ENCODE measurements at places on chromosomes 6 and 20.

DNA sequence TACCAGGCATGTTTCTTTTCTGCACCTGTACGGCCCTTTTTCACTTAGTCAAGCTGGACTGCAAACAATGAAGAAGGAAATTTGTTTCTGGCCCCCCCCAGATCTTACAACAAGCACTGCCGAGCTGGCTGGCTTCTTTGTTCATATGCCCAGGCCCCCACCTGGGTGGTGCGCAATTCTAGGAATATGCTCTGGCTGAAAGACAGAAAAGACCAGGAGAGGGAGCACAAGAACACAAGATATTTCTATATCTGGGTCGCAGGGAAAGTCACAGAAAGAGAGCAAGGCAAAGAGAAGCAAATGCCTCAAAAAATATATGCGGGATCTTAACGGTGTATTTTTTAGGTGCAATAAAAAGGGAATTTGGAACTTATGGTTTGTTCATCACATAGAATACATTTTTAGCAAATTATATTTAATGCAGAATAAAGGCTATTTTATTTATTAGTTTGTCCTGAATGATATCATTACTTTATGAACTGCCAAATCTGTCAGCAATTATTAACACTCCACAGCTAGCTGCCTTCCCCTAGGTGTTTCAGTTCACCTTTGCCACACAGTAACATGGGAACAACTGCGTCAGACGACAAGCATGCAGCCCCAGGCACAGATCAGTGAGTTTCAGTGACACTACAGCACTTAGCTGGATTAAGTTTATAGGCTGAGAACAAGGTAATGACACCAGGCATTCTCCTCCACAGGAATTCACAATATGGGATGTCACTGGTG is 76.5 kb downstream of the GJA10 start:
- peak; percentile 64 for DNase-seq

GRCh38 chr6:1716868-1717267 is 107.2 kb downstream of the FOXC1 start:
- no peak for DNase-seq

DNA sequence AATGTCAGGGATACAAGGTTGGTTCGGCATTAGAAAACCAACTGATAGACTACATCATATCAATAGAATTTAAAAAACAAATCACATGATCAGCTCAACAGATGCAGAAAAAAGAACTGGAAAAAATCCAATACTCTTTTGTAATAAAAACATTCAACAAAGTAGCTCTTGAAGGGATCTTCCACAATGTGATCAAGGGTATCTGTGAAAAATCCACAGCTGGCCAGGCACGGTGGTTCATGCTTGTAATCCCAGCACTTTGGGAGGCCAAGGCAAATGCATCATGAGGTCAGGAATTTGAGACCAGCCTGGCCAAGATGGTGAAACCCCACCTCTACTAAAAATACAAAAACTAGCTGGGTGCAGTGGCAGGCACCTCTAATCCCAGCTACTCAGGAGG is 63.1 kb downstream of the ASCC3 start:
- no peak for DNase-seq

DNA sequence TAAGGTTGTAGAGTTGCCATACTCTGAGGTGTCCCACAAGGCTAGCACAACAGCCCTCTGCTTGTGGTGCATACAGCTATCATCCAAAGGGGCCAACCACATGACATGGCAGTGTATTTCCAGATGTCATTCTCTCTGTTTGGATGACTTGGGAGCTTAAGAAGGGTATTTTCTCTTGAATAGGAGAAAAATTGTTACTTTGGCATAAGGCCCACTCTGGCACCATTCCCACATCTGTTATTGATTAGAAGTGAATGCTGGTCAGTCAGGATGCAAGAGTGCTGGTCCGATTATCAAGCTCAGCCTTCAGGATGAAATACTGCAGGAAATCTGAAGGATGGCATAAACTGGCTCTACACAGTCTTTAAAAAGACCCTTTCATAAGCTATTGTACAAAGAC is 83.6 kb upstream of the C20orf144 start:
- no peak for DNase-seq

DNA sequence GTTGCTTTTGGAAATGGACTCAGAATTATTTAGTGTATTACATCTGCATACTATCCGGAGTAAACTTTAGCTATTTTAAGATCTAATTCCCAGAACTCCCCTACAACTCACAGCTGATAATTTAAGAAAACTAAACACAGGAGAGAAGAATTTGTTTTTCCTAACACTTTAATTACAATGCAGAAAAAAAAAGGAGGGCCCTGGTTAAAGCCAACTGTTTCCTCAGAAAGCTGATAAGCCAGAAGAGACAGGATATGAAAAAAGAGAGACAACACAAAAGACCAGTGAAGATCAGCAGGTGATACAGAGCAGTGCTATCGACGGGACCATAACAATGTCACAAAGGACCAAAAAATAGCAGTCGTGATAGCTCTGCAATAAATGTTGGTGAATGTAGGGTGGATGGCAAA is 5.8 kb downstream of the IFNGR1 start:
- no peak for DNase-seq

GRCh38 chr6:135877666-135878065 is 26.2 kb downstream of the PDE7B start:
- DNase-seq = no peak

GRCh38 chr6:166307082-166308032 is 835 bp downstream of the PRR18 start:
- DNase-seq = no peak

- DNase-seq = no peak
Observed at GRCh38 chr6:34108176-34108575, 37.7 kb downstream of the GRM4 start.

GRCh38 chr20:57175397-57176010 is 90.9 kb downstream of the BMP7 start:
- no peak for DNase-seq

GRCh38 chr20:47557791-47558190 is 56.1 kb downstream of the NCOA3 start:
- no peak for DNase-seq

GRCh38 chr6:41002168-41002567 is 36.9 kb downstream of the UNC5CL start:
- no peak for DNase-seq

DNA sequence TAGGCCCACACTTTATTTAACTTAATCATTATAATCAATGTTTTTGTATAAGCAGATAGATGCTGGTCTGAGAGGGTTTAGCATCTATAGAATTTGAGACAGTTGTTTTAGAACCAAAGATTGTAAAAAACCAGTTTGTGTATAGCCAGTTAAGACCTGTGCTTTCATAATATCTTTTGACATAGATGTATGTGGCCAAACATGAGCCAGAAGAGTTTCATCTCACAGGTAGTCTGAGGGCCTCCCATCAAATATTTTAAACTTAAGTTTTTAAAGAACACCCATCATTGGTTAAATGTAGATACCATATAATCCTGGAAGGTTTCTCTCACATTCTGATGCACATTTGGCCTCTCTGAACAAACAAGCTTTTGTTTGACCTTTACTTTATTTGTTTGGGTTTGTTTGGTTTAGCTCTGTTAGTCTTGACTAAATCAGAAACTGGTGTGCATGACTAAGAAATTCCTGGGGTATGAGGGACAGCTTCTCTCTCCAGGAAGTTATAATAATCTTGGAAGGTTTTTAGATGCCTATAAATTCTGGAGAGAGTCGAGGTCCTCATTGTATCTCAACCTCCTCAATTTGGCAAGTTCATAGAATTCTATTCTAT is 58.0 kb upstream of the TMEM200A start:
- no peak for DNase-seq

- no peak for DNase-seq
Observed at GRCh38 chr6:56005426-56005825, 130.0 kb upstream of the BMP5 start.

DNA sequence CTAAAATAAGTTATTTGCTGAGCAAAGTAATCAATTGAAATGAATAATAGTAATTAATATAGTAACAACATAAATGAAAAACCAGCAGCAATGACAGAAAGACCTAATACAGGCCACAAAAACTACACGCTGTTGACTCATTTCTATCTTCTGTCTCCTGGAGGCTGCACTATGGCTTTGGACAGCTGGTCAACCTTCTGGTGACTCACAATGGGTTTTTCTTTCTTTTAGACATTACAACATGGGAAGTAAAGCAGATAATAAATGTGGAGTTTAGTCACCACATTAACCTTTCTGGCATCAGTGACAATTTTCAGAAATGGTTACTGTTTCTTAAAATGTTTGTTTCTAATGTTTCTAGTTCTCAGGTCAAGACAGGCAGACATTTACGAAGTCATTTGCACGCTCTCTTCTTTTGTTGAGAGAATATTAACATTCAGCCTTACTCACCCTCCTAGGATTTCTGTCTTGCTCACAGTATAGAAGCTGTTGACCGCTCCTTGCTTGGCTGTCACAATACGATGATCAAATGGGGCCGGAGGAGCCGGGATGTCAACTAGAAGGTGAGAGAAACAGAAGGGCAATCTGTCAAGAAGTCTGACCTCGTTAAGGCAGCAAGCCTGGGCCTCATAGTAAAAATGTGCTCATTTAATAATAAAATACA is 62.2 kb downstream of the MYLK4 start:
- DNase-seq = peak; percentile 88

GRCh38 chr6:98458708-98459107 is 375.7 kb upstream of the POU3F2 start:
- DNase-seq = no peak

DNA sequence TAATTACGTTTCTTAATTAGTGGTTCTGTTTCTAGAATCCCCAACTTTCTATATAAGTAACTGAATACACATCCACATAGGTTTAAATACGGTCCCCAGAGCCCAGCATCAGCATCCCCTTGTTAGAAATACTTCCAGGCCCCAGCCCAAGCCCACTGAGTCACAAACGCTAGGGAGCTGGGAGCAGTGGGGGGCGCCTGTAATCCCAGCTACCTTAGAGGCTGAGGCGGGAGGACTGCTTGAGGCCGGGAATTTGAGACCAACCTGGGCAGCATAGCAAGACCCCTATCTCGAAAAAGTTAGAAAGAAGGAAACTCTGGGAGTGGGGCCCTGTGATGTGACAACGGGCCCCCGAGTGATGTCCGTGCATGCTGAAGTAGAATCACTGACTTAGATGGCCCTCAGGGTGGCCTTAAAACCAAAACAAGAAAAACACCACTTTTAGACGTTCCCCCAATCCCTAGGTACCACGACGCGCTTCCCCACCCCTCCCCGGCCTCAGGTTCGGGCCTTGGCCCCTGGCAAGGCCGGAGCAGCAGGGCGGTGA is 1.3 kb upstream of the PPP1R3G start:
- DNase-seq = no peak

GRCh38 chr20:53786445-53787267 is 193.0 kb upstream of the ZNF217 start:
- DNase-seq = no peak

DNA sequence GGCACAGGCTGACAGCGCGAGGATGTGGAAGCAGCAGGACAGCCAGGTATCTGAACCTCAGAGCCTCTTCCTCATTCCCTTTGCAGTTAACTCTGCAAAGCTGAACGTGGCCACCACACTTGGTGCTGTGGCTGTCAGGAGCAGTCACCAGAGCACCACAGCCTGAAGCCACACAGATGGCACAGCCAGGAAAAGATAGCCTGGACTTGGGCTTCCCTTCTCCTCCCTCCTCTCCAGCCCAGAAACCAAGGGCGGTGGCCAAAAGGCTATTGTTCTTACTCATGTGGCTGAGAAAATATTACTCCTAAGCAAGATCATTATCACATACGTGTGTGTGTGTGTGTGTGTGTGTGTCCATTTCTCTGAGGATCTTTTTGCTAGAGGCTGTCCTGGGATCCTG is 39.8 kb downstream of the CD164 start:
- DNase-seq = no peak

Measured in cardiac muscle cell (in vitro differentiated cells and primary cell).